DND-41 (cell line): ENCODE measurements at places on chromosomes 12 and 14.

DNA sequence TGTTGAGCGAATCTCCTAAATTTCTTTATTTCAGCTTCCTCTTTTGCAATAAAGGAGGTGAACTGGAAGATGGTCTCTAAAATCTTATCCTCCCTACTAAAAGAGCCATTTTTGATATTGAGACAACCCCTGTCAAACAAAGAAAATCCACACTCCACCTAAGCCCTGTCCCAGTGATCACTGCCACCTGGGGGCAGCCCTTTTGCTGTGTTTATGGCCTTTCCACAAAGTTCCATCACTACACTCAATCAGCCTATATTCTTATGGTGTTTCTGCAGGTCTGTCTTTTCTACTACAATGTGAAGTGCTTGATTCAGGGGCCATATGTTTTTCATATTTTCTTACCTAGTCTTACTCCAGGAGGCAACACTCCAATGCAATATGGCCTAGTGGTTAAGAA lies 163.7 kb downstream of the BMP4 start:
- no peak overlapping the region for H3K27ac ChIP-seq
- H3K36me3 ChIP-seq, result no peaks in the 10 kb centered on the region
- no peaks in the 10 kb centered on the region for H3K27me3 ChIP-seq
- H3K4me1 ChIP-seq, result no peaks in the 10 kb centered on the region
- H3K4me3 ChIP-seq, result no peak overlapping the region
- no peak for DNase-seq

- no peaks in the 10 kb centered on the region for H3K36me3 ChIP-seq
- H3K27me3 ChIP-seq, result no peaks in the 10 kb centered on the region
- no peak overlapping the region for H3K4me3 ChIP-seq
- DNase-seq, result no peak
- no peaks in the 10 kb centered on the region for H3K4me1 ChIP-seq
These were observed 121.8 kb downstream of the TBC1D30 start for GRCh38 chr12:64946132-64946829.

GRCh38 chr12:52585066-52585465 lies 11.4 kb upstream of the KRT74 start:
- H3K4me3 ChIP-seq, result no peak overlapping the region
- no peaks in the 10 kb centered on the region for H3K36me3 ChIP-seq
- H3K4me1 ChIP-seq, result no peaks in the 10 kb centered on the region
- H3K27ac ChIP-seq, result no peak overlapping the region

DNA sequence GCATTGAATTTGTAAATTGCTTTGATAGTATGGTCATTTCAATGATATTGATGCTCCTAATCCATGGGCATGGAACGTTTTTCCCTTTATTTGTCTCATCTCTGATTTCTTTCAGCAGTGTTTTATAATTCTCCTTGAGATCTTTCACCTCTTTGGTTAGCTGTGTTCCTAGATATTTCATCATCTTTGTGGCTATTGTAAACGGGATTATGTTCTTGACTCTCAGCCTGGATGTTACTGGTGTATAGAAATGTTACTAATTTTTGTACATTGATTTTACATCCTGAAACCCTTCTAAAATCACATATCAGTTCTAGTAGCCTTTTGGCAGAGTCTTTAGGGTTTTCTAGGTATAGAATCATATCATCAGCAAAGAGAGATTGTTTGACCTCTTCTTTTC lies 52.6 kb downstream of the SYNE2 start:
- no peaks in the 10 kb centered on the region for H3K27me3 ChIP-seq
- no peak overlapping the region for H3K27ac ChIP-seq
- no peak overlapping the region for H3K4me3 ChIP-seq
- H3K4me1 ChIP-seq, result peaks cover 14% of the 10 kb centered on the region
- peaks cover 17% of the 10 kb centered on the region for H3K36me3 ChIP-seq

GRCh38 chr14:42572032-42572431 lies 965.4 kb downstream of the LRFN5 start:
- no peak overlapping the region for H3K27ac ChIP-seq
- H3K27me3 ChIP-seq, result no peaks in the 10 kb centered on the region
- H3K4me3 ChIP-seq, result no peak overlapping the region
- DNase-seq, result no peak
- no peaks in the 10 kb centered on the region for H3K4me1 ChIP-seq

- H3K27me3 ChIP-seq, result no peaks in the 10 kb centered on the region
- DNase-seq, result no peak
- H3K27ac ChIP-seq, result no peak overlapping the region
- H3K4me1 ChIP-seq, result no peaks in the 10 kb centered on the region
- no peak overlapping the region for H3K4me3 ChIP-seq
- H3K36me3 ChIP-seq, result no peaks in the 10 kb centered on the region
These were observed 115.5 kb upstream of the FKBP4 start for GRCh38 chr12:2679068-2679815.

GRCh38 chr12:109185441-109185840 lies 69.1 kb downstream of the ACACB start:
- H3K27me3 ChIP-seq, result no peaks in the 10 kb centered on the region
- no peaks in the 10 kb centered on the region for H3K4me1 ChIP-seq
- H3K36me3 ChIP-seq, result no peaks in the 10 kb centered on the region
- no peak overlapping the region for H3K27ac ChIP-seq
- no peak overlapping the region for H3K4me3 ChIP-seq

DNA sequence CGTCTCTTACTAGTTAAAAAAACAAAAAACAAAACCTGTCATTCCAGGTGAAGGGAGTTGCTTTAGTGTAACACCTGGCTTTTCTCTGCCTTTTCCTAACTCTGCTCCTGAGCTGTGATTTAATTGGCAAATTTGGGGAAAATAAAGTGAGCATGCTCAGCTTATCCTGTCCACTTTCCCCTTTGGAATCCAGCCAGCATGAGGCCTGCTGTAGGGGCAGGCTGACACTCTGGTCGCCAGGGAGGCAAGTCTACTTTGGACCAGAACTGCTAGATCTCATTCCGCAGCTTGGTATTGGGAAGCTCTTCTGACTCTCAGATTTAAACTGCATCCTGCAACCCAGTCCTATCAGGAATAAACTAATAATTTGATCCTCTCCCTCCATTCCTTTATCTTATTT lies 30.1 kb downstream of the CDKN1B start:
- 0 out of 2 replicates have a peak, but pooled peaks cover 3% of the 10 kb centered on the region for H3K36me3 ChIP-seq
- no peak overlapping the region for H3K27ac ChIP-seq
- H3K4me3 ChIP-seq, result no peak overlapping the region
- H3K27me3 ChIP-seq, result no peaks in the 10 kb centered on the region
- DNase-seq, result no peak

GRCh38 chr12:16881986-16882570 lies 276.1 kb upstream of the LMO3 start:
- no peak overlapping the region for H3K4me3 ChIP-seq
- H3K36me3 ChIP-seq, result no peaks in the 10 kb centered on the region
- no peak for DNase-seq
- no peaks in the 10 kb centered on the region for H3K27me3 ChIP-seq

DNA sequence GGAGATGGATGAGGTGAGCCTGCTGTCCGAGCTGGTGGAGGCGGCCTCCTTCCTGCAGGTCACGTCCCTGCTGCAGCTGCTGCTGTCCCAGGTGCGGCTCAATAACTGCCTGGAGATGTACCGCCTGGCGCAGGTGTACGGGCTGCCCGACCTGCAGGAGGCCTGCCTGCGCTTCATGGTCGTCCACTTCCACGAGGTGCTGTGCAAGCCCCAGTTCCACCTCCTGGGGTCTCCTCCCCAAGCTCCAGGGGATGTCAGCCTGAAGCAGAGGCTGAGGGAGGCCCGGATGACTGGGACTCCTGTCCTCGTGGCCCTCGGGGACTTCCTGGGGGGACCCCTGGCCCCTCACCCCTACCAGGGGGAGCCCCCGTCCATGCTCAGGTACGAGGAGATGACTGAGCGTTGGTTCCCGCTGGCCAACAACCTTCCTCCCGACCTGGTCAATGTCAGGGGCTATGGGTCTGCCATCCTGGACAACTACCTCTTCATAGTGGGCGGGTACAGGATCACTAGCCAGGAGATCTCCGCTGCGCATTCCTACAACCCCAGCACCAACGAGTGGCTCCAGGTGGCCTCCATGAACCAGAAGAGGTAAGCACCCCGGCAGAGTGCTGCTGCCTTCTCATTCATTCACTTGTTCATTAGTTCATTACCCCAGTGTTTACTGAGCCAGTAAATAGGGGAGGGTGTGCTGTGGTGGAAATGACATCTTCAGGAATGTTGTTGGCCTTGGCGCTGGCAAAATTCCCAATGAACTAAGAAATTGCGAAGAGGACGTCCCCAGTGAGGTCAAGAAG lies 774 bp upstream of the MANSC4 start:
- H3K27ac ChIP-seq, result peak overlapping the region; percentile 82
- peak overlapping the region; percentile 52 for H3K4me3 ChIP-seq
- peaks cover 60% of the 10 kb centered on the region for H3K4me1 ChIP-seq
- H3K36me3 ChIP-seq, result peaks cover 33% of the 10 kb centered on the region
- H3K27me3 ChIP-seq, result no peaks in the 10 kb centered on the region

DNA sequence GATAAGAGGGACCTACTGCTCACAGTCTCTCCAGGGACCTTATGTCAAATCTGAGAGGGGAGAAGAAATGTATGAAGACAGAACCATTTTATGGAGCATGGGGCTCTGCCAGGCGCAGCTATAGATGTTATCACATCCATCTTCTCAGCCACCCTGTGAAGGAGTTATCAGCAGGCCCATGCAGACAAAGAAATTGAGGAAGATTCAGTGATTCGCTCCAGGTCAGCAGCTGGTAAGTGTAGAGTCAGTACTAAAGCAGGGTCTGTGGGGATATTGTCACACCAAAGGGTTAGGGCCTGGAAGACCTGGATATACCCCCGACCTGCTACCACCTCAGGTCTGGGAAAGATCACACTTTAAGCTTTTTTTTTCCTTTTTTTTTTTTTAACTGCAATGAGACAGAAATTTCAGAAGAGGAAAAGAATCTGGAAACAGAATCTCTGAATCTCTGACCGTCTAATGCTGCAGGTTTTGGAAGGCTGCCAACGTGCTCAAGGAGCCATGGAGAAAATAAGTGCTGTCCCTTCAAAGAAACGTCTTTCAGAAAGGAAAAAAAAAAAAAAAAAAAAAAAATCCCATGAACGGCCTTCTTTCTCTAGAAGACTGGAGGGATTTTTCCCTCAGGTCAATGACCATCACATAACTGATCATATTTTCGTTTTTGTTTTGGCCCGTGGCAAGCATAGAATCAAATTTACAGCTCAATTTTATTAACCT lies 73.3 kb upstream of the PLEKHG7 start:
- no peaks in the 10 kb centered on the region for H3K27me3 ChIP-seq
- no peaks in the 10 kb centered on the region for H3K36me3 ChIP-seq
- H3K27ac ChIP-seq, result no peak overlapping the region
- no peak for DNase-seq
- H3K4me3 ChIP-seq, result no peak overlapping the region

DNA sequence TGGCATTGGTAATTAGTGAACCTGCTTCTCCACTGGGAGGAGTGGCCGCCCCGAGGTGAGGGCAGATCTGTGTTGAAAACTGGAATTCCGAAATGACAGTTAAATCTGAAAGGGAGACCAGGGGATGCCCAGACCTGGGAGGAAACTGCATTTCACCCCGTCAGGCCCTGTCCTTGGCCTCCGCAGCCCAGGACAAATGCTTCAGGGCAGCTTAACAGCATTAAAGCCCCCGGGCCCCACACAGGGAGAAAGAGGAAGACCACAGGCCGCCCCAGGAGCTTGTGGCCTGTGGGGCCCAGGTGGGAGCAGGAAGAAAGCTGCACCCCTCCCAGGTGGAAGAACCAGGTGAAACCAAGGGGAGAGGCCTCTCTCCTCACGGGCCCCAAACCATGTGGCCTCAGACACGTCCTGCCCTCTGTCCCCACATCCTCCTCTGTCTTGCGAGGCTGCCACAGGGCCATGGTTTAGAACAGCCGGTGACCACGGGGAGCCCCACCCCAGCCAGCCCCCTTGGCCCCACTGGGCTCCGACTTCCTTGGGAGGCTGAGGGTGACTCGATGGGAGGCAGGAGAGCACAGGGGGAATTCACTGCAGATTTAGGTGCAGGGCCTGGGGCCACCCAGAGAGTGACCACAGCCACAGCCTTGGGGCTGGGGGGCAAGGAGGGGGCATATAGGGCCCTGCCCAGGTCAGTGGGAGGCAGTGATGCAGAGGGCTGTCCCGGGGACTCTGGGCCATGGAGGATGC lies 265.4 kb downstream of the ADGRD1 start:
- no peak overlapping the region for H3K4me3 ChIP-seq
- no peak for DNase-seq
- H3K4me1 ChIP-seq, result no peaks in the 10 kb centered on the region
- peaks cover 8% of the 10 kb centered on the region for H3K27me3 ChIP-seq

- no peak overlapping the region for H3K4me3 ChIP-seq
- no peaks in the 10 kb centered on the region for H3K27me3 ChIP-seq
- DNase-seq, result peak; percentile 68
- no peaks in the 10 kb centered on the region for H3K4me1 ChIP-seq
- no peak overlapping the region for H3K27ac ChIP-seq
- H3K36me3 ChIP-seq, result peaks cover 22% of the 10 kb centered on the region
These were observed 11.0 kb downstream of the ZNF219 start for GRCh38 chr14:21087294-21088091.

DNA sequence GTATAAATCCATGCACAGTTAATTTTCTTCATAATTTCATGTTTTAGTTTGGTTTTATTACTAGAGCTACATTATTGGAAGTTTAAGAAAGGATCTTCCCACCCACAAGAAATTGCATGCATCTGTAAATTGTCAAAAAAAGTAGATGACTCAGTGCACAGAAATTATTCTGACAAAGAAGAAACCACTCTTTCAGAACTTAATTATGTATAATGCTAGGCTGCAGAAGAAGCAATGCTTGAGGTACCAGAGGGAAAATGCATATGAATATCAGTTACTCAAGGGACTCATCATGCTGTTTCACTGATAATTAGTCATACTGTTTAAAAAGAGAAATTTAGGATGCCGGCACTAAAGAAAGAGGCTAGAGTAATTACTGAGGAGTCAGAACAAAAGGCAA lies 147.0 kb downstream of the SLC16A7 start:
- no peaks in the 10 kb centered on the region for H3K27me3 ChIP-seq
- no peak for DNase-seq
- no peaks in the 10 kb centered on the region; the same call in 1 of the 2 replicates for H3K36me3 ChIP-seq

DNA sequence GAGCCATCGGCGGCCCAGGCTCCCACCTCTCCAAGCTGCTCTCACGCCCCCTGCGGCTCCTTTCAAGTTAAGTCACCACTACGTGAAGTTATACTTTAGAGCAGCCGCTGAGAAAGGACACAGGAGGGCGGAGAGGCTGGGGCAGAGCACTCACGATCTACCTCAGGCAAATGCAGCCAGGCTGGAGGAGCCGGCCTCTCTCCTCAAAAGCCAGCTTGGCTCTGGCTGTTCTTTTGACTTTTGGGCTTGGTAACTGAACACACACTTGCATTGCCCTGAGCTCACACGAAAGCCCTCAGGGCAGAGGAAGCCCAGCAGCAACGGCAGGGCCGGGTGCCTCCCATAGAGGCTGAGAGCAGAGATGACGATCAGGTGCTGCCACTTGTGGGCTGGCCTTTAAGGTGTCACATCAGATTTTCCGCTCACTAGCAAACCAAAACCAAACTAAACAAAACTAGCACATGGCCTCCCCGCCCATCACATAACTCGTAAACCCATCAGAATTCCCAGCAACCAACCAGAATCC lies 75.2 kb downstream of the PITPNM2 start:
- no peak overlapping the region for H3K27ac ChIP-seq
- no peak overlapping the region for H3K4me3 ChIP-seq
- no peaks in the 10 kb centered on the region for H3K36me3 ChIP-seq
- DNase-seq, result peak; percentile 31
- no peaks in the 10 kb centered on the region for H3K4me1 ChIP-seq

GRCh38 chr12:125332900-125333299 lies 267.7 kb downstream of the AACS start:
- no peak overlapping the region for H3K27ac ChIP-seq
- H3K4me1 ChIP-seq, result no peaks in the 10 kb centered on the region
- H3K36me3 ChIP-seq, result no peaks in the 10 kb centered on the region
- peaks cover 9% of the 10 kb centered on the region for H3K27me3 ChIP-seq
- no peak overlapping the region for H3K4me3 ChIP-seq
